Smooth muscle cell of trachea (primary cell): ENCODE measurements at places on chromosomes 4 and X. TPM values are rescaled to one million over a fixed set of nuclear protein-coding genes. Genes with fewer than 3 reads are reported as not detected.

The AMOT gene
- 21.0 and 21.1 TPM in 2 replicates for total RNA-seq

The MAGEA2 gene
- not detected in 2 replicates for total RNA-seq

The ADH7 gene
- 0.83 and 2.0 TPM in 2 replicates for total RNA-seq

The GLRA3 gene
- under 0.01 TPM in 1 of 2 replicates, not detected in the other for total RNA-seq

The SLC6A8 gene
- 8.9 and 14.9 TPM in 2 replicates for total RNA-seq

The FAM47E gene
- under 0.01 and 1.3 TPM in 2 replicates for total RNA-seq
